ENCODE measurements at places on chromosomes 3 and 15. TPM values are rescaled to one million over a fixed set of nuclear protein-coding genes. Genes with fewer than 3 reads are reported as not detected.

TUSC2 gene
- 17.7 TPM for total RNA-seq

GOLGA8R gene
- 2.7 TPM for total RNA-seq

CCDC54 gene
- total RNA-seq: not detected

ITIH1 gene
- total RNA-seq: not detected

ELL3 gene
- total RNA-seq: 2.5 TPM

LRRC34 gene
- 3.4 TPM for total RNA-seq
